IPS DF 6.9 (cell line): ENCODE measurements at places on chromosomes 1 and 21.

DNA sequence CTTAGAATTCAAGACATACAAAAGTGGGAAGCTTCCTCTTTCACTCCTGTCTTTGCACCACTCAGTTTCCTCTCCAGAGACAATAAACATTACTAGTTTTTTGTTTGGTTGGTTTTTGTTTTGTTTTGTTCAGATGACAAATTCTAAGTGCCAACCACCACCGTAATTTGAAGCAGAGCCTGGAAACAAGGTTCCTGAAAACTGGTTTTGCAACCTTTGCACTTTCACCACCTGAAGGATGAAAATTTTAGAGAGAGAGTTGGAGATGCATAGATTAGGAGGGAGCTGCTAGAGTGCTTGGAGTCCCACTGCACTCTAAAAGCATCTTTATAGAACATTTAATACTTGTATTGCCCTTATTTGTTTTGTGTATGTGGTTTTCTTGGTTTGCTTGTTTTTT is 20.2 kb upstream of the MGST3 start:
- no peak for DNase-seq

DNA sequence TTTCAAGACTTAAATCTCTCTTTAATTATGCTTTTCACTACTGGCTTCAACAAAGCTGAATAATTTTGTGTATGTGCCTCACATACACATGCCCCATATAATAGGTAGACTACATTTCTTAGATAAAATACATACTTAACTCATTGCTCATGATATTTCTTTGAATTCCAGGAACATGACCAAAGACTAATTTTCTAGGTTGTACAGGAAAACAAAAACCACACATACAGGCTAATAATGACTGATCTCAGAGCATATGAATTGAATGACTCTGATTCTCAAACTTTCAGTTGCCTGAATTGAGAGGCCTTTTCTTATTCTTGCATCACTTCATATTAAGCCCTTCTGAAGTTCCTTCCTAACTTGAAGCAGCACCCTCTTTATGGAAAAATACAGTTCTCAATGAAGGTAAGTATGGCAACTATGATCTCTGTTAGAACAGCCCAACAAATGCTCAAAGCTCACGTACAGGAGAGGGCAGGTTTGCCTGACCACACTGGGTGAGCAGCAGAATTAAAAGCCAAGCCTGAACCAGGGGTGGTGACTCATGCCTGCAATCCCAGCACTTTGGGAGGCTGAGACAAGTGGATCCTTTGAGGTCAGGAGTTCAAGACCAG is 22.6 kb upstream of the UAP1 start:
- no peak for DNase-seq

DNA sequence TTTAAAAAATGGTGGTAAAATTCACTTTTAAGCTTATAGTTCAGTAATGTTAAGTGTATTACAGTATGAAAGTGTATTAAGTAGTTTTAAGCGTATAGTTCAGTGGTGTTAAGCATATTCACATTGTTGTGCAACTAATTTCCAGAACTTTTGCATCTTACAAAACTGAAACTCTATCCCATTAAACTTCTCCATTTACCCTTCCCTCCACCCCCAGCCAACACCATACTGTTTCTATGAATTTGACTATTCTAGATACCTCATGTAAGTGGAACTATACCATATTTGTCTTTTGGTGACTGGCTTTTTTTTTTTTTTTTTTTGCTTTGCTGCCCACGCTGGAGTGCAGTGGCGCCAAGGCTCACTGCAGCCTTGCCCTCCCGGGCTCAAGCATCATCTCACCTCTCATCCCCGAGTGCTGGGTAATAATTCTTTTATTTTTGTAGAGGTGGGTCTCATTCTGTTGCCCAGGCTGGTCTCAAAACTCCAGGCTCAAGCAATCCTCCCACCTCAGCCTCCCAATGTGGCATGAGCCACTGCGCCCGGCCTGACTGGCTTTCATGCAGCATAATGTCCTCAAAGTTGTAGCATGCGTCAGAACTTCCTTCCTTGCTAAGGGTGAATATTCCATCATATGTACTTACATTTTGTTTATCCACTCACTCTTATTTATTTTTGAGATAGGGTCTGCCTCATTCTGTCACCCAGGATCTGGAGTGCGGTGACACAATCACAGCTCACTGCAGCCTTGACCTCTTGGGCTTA is 45.1 kb upstream of the BMP8B start:
- DNase-seq = no peak

DNA sequence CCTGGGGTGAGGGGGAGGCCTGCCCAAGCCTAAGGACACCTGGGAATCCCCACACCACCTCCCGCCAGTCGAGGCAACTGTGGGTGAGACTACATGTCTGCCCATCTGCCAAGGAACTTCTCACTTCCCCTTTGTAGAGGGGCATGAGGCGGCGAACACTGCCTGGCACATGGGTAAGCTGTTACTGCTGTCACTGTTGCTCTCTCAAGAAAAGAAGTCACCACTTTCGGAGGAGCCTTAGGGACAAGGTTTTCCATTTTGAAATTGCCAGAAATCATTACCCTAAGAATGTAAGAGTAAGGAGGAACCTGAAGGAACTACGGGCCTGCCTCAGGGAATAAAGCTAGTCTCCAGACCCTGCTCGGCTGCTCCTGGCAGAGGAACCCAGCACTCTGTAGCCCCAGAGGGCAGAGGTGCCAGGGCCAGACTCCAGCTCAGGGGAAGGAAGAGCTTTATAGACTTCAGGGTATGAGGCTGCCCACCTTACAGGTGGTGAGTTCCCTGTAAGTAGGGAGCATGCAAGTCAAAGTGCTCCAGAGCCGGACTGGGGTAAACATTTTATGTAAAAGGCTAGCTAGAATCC is 23.3 kb downstream of the SLC2A1 start:
- DNase-seq = no peak

DNA sequence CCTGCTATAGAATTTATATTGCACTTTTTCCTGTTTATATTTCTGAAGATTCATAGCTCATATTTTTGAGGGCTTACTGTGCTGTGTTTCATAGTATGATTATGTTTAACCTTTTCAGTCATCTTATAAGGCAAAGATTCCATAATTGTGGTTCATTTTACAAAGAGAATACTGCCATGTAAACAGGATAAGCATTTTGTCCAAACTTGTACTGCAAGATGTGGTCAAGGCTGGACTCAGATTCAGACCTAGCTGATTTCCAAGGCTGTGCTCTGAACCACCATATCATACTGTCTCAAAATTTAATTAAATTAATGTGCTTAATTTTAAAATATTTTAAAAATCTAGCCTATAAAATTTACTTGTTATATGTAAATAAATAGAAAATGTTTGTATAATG is 31.4 kb downstream of the STXBP3 start:
- DNase-seq = no peak

DNA sequence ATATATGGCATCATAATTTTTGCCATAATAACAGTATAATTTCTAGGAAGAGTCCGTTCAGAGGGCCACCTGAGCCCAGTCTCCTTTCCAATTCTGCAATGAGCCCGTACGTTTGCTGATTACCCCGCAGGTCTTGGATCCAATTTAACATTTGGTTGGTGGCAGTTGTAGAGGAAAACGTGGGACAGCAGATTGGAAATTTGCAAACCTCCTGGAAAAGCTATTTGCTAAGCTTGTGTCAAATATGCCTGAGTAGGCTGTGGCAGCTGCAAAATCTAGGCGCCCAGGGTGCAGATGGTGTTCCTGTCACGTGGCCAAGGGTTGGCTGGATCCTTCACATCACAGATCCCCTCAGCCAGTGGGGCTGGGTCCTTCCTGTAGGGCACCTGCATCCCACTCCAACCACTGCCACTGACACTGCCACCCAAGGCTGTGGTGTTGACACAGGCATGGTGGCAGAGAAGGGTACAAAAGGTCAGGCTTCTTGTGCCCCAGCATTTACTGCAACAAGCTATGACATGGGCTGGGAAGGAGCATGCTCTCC is 174.8 kb upstream of the SYT6 start:
- no peak for DNase-seq

- no peak for DNase-seq
Measured at GRCh38 chr1:104248385-104248784, 498.7 kb downstream of the AMY1C start.

DNA sequence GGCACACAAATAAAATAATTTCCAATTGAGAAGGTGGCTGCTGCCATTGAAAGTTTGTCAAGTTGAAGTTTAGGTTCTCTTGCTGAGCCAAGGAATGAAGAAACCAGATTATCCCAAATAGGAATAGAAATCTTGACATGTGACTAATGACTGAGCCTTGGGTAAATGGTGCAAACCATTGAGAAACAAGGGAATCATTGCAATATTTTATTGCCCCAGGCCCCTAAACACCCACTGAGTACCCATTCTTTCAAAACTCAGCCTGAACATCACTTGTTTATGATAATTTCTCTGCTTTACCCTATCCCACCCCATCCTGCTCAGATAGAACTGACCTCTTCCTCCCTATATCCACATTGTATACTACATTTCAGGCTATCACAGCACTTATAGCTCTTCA is 46.6 kb upstream of the VTCN1 start:
- no peak for DNase-seq

GRCh38 chr1:47792779-47793178 is 204.4 kb downstream of the TRABD2B start:
- DNase-seq = no peak

DNA sequence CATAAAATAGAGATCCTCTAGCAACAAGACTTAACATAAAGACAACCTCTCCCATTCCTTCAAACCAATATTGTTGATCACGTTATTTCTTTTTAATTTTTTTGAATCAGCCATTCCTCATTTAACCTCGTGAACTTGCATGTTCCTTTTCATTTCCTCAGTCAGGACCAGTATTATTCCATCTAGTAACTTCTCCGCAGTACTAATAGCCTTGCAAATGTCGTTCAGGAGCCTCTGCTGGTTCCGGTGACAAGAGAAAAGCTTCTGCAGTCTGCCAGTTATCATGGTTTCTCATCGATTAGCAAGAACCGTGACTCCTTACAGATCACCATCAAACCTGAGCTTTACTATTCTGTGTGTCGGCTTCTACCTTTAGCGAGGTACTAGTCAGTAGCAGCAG is 3.0 kb downstream of the APP start:
- no peak for DNase-seq

DNA sequence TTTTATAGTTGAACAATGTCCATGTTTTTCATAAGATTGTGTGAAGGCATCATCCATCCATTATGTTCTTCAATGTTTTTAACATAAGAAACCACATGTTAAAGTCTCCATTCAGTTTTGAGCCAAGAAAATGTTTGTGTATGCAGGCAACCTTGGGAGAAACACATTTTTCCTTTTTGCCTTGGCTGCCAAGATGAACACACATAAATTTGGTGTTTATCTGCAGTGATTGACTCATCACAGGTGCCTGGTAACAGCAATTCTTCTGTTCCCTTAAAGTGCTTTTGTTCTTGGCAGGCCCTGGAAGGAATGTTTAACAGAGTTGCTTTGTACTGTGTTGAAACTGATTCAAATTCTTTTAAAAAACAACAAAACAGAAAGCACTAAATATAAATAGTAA is 709.9 kb upstream of the ADGRL4 start:
- DNase-seq = no peak

DNA sequence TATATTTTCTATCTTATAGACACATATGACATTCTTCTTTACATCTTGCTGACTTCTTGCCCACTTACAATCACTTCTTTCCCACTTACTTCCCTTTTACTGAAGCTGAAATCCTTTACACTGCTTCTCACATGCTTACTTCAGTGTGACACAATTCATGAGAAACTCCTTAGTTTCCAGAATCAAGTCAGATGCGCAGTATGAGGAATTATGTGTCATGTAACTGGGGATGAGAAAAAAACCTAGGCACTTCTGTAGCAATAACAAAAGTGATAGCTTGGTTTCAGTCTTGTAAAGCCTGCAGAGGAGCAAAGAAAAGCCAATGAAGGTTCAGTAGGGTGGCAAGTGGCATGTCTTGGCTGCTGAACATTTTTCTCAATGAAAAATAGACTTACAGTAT is 566.2 kb upstream of the RGS18 start:
- no peak for DNase-seq

DNA sequence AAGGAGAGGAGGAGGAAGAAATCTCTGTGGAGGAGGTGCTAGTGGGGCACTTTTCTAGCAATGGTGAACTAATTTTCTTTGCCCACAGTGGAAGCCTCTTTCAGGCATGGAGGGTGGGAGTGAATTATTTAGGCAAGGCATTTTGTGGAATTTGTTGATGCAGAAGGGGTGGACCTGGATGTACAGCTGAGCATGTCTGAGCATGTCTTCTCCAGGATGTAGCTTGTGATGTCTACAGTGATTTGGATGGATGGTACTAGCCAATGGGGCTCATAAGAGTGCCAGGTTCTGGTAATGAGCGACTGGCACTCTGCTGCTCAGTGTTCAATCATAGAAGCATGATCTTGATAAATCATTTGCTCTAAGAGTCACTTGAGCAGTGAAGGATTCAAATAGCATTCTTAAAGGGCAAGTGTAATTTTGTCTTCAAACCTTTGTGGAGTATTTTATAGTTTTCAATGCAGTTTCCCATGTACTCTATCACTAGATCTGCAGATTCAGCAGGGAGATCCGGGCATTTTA is 153.9 kb upstream of the LMO4 start:
- DNase-seq = no peak

DNA sequence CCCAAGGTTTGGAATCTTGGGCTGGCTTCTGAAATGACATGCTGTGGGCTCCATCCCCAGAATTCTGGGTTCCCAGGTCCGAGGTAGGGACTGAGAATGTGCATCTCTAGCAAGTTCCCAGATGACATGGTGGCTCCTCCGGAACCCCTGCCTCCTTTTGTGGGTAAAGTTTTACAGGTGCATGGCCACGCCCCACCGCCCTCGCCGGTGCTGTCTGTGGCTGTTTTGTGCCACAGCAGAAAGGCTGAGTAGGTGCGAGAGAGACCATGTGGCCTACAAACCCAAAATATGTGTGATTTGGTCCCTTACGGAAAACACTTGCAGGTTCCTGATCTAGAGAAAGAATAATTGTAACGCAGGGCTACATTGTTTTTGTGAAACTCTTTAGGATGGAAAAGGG is 30.9 kb downstream of the SKI start:
- no peak for DNase-seq

DNA sequence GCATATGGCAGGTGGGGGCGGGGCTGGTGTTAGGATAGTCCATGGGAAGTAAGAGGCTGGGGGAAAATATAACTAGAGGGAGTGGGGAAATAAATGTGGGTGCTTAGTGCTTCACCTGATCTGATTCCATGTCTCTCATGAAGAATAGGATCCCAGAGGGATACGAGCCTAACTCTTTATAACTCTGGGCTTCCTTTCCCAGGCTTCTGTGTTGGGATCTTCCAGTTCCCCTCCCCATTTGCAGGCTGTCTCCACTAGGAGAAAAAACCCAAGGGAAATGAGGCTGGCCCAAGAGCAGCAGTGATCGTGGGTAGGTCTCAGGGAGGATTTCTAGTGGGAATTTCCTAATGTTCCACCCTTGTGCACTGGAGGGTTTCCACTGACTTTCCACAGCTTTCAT is 1.6 kb downstream of the KCNJ9 start:
- no peak for DNase-seq

GRCh38 chr1:37034121-37035013 is at the start of gene GRIK3:
TSS of gene GRIK3 (minus strand) at chr1:37034515. CDS start at chr1:37034108, 407 bp downstream.
- DNase-seq = no peak

GRCh38 chr1:10851024-10852013 is 54.9 kb upstream of the CASZ1 start:
- no peak for DNase-seq

GRCh38 chr1:111963985-111964738 is 25.3 kb downstream of the KCND3 start:
- DNase-seq = no peak
